Spinal cord (tissue), 10 donors: ENCODE measurements at places on chromosomes 3 and 15. TPM values are rescaled to one million over a fixed set of nuclear protein-coding genes. Genes with fewer than 3 reads are reported as not detected.

- no peak for DNase-seq
Observed at GRCh38 chr3:79531566-79532295, 236.1 kb downstream of the ROBO1 start.

- peak; percentile 90 for DNase-seq
Observed at GRCh38 chr3:10702961-10703740, 112.9 kb upstream of the SLC6A11 start.

Gene ANKRD63
- not detected for total RNA-seq

Gene SMAD6
- 8.6 TPM for total RNA-seq

- DNase-seq: no peak
Observed at GRCh38 chr3:57064572-57064971, 4.1 kb downstream of the SPATA12 start.

Gene GOLGA6L10
- 4.0 TPM for total RNA-seq

GRCh38 chr3:34725774-34726173, 913.6 kb upstream of the ARPP21 start:
- DNase-seq: no peak

GRCh38 chr15:48058371-48058770, 62.4 kb upstream of the SLC24A5 start:
- DNase-seq: no peak

GRCh38 chr3:157249606-157250005, 89.7 kb upstream of the CCNL1 start:
- DNase-seq: no peak

- DNase-seq: no peak
Observed at GRCh38 chr15:90933301-90933700, 952 bp upstream of the HDDC3 start.

Gene TLR9
- 0.11 TPM for total RNA-seq

- no peak for DNase-seq
Observed at GRCh38 chr15:47717036-47717612, at the start of gene SEMA6D. SEMA6D (plus strand) TSS chr15:47717505; CDS start chr15:47759799, 42,294 bp downstream.

- peak; percentile 52 for DNase-seq
Observed at GRCh38 chr15:39692356-39693327, 90.0 kb downstream of the FSIP1 start.

DNA sequence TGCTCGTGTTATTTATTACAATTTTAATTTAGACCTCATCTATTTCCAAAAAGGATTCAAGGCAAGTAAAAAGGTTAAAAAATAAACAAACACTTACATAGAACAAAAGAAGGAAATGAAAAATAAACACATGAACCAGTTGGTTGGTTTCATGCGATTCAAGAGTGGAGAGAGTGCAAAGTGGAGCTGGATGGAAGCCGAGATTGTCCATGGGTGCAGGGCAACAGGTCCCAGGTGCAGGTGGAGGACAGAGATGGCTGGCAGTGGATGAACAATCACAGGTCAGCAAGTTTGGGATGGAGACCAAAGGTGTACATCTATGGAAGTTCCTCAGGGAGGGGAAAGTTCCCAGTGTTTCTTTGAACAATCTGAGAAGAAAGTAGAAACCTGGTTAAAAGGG, 11.6 kb upstream of the SEMA5B start:
- no peak for DNase-seq

DNA sequence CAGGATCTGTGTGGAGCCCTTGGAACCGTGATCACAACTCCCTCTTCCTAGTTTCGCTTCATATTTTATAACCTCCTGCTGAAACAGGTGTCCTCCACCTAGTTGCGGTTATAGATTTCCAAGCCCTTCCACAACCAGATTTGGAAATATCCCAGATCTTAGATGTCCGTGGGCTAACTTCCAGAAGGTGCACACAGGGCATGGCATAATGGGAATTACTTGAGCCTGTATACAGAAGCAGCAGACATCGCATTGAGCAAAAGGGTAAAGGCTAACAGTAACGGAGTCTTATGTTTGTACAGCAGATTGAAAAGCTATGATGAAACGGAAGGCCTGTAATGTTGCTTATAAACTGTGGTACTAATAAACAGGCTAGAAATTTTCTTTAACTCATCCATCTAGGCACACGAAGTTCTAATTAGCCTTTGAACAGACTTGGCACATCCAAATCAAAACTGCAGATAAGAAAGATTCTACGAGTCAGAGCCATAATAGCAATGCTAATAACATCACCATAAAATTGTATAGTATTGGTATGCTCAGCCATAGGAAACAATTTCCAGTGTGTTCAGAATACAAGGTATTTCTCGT, 1.2 kb upstream of the USF3 start:
- no peak for DNase-seq

Gene COL8A1
- total RNA-seq: 200 TPM
